ENCODE measurements at places on chromosomes 7 and 10. TPM values are rescaled to one million over a fixed set of nuclear protein-coding genes. Genes with fewer than 3 reads are reported as not detected.
A peak's percentile ranks its signal among the peaks of the same experiment; 100 is the strongest.

DNA sequence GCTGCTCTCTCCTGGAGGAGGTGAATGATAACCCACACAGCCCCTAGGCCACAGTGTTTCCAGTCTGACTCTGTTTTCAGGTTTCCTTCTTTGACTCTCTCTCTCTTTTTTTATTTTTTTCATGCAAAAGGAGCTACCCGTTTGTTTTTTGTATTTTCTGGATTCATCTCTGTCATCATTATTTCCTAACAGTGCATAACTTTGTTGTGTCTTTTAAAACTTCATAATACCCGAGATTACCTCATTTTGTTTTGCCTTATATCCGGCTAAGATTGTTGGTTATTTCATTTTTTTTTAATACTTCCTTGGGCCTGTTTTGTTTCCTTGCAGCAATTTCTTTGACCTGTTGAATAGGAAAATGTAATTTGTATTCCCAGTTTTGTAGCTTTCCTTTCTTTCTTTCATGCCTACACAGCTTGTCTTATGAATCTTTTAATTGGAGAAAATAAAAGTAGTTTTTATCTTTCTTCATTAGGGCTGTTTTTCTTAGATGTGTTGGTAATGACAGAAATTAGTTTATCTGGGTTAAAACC is 72.5 kb downstream of the SPAG6 start:
- no peak for DNase-seq

Gene HOXA3
- polyA plus RNA-seq = 0.35 TPM

GRCh38 chr7:95471071-95471470 is 14.7 kb upstream of the ASB4 start:
- DNase-seq = no peak

Gene GIMAP6
- polyA plus RNA-seq = 20.2 TPM

DNA sequence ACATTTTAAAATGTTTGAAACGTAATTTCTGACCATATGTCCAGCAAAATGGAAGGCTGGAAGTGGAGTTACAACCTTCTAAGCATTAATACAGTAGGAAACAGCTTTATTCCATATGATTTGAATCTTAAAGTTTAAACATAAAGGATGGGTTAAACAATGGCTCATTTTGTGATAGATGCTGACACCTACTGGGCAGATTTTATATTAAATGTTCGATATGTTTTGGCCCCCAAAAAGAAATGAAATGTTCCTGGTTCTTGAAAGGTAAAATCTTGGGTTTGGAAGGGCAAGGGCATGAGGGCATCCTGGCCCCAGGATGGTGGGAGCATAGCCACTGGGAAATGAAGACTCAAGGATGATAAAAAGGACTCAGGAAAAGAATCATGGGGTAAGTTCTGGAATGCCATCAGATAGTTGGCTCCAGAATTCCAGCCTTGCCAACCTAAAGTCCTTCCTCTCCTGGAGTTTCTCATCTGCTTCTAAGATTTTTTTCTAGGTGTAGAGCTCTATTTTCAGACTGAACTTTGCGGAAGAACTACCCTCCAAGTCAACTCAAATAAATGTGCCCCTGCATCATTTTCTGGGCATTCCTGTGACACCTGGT is 34.6 kb upstream of the SLC35G1 start:
- no peak for DNase-seq

- peak; percentile 66 for DNase-seq
Measured at GRCh38 chr7:140541513-140542227, 62.4 kb upstream of the MKRN1 start.

Gene CDC14C
- polyA plus RNA-seq = not detected

- DNase-seq = peak; percentile 38
Measured at GRCh38 chr10:34374356-34375045, 440.6 kb downstream of the PARD3 start.

DNA sequence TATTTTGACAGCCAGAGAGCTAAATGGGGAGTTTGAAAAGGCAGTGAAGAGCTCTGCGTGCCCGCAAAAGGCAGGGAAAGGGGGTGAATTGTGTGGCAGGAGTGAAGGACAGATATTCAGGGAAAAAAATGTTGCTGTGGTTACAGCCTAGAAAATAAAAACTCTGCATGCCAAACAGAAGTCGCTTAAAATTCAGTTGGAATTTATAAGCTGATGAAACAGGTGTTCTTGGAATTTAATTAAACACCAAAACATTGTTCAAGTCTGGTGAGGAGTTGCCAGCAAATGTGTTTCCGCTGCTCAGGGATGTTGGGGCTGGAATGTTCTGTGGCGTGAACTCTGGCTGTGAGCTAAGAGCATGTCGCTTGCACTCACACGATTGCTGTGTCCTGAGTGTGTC is 169.3 kb downstream of the ADRA2A start:
- no peak for DNase-seq

Gene CALML5
- not detected for polyA plus RNA-seq

- no peak for DNase-seq
Measured at GRCh38 chr10:59393349-59393748, 31.0 kb upstream of the FAM13C start.

- DNase-seq = no peak
Measured at GRCh38 chr7:149819141-149819960, 18.8 kb upstream of the ZNF862 start.

Gene OR6V1
- not detected for polyA plus RNA-seq

DNA sequence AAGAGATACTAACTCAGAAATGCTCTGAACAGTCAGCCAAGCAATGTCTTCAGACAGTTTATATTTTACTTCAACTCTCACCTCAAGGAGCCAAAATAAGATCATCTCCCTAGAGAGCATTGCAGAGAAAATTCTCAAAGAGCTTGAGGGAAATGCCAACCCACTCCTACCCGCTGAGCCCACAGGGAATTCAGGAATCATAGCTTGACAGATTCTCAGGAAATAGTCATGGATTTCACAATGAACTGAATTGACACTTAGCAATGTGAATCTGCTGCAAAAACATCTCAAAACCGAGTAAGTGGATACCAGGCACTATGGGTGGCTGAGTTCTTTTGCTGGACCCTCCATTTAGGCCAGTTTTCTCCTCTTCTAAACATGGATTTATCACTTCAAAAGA is 9.8 kb upstream of the PLAC9 start:
- DNase-seq = no peak

Gene GPR37
- 0.04 TPM for polyA plus RNA-seq

Gene SUN3
- not detected for polyA plus RNA-seq

DNA sequence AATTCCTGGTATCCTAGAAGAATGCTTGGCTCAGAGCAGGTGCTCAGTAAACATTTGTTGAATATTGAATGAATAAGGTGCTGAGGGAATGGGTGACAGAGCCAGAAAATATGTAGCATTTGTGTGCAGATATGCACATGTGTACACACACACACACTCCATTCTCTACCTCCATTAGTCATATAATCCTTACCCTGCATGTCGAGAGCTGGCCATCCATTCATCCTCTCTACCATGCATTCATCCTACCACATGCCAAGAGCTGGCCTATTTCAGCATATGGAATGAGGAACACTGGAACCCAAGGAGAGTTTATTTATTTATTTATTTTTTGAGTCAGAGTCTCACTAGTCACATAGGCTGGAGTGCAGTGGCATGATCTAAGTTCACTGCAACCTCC is 284.8 kb downstream of the PLXNA4 start:
- no peak for DNase-seq

Gene PRRT4
- polyA plus RNA-seq = 0.67 TPM

GRCh38 chr10:117736655-117737054 is 194.1 kb downstream of the EMX2 start:
- no peak for DNase-seq

DNA sequence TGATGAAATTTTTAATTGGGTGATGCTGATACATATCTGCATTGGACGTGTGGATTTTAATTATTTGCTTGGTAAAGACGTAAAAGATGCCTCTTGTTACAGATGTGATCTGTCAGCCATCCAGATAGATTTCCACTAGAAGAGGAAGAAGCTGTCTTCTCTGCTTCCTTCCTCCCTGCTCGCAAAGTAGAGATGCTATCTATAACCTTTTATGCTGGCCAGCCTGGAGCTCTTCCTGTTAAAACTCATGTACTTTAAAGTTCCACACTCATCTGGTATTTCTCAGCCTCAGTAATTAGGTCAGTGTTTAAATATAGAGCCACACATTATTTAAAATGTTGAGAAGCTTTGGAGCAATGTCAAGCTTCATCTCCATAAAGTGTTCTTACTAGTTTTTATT is 51.2 kb upstream of the TMEM229A start:
- DNase-seq = no peak

Gene DLX5
- polyA plus RNA-seq = not detected

- DNase-seq = peak; percentile 25
Measured at GRCh38 chr7:131011432-131011742, 277.4 kb upstream of the KLF14 start.

Gene UPK3BL2
- 13.9 TPM for polyA plus RNA-seq

- no peak for DNase-seq
Measured at GRCh38 chr10:131790021-131790420, 110.8 kb upstream of the PPP2R2D start.

Gene SGCE
- polyA plus RNA-seq = 11.5 TPM

Gene CPA1
- polyA plus RNA-seq = 0.35 TPM

- DNase-seq = peak; percentile 10
Measured at GRCh38 chr7:14073543-14073942, 84.1 kb upstream of the ETV1 start.

Gene PAX4
- polyA plus RNA-seq = not detected

Gene SAP25
- polyA plus RNA-seq = 0.88 TPM

- DNase-seq = no peak
Measured at GRCh38 chr7:128091106-128091505, 59.9 kb upstream of the LRRC4 start.

GRCh38 chr10:64023926-64024470 is 502.8 kb downstream of the REEP3 start:
- DNase-seq = no peak

- DNase-seq = no peak
Measured at GRCh38 chr7:87107949-87108776, 44.1 kb upstream of the DMTF1 start.

Gene BLVRA
- polyA plus RNA-seq = 47.8 TPM

Gene SFRP4
- 0.22 TPM for polyA plus RNA-seq

Gene GPR15LG
- not detected for polyA plus RNA-seq

Gene SHTN1
- 3.0 TPM for polyA plus RNA-seq

GRCh38 chr7:134742688-134743350 is 36.6 kb upstream of the CALD1 start:
- DNase-seq = peak; percentile 48

Gene CTAGE8
- polyA plus RNA-seq = 0.29 TPM

Gene ZNF488
- not detected for polyA plus RNA-seq

DNA sequence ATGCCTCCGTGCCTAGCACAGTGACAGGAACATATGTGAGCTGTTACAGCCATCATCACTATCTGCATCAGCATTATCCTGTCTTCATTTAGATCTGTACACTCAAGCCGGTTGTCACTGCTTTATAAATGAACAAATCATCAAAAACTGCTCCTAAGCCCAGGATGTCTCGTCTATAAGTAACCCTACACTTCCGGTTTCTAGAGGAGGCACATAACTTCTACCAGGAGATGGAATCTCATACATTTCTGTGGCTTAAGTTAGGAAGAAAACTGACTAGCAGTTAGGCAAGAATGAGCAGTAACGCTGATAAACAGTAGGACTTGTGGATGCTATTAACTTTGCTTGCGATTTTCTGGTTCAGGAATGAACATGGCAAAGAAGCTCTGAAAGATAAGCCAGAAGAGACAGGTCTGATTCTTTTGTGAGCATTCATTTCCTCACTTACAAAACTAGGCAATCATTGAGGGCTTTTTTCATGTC is 1199.2 kb downstream of the SORCS3 start:
- DNase-seq = no peak

DNA sequence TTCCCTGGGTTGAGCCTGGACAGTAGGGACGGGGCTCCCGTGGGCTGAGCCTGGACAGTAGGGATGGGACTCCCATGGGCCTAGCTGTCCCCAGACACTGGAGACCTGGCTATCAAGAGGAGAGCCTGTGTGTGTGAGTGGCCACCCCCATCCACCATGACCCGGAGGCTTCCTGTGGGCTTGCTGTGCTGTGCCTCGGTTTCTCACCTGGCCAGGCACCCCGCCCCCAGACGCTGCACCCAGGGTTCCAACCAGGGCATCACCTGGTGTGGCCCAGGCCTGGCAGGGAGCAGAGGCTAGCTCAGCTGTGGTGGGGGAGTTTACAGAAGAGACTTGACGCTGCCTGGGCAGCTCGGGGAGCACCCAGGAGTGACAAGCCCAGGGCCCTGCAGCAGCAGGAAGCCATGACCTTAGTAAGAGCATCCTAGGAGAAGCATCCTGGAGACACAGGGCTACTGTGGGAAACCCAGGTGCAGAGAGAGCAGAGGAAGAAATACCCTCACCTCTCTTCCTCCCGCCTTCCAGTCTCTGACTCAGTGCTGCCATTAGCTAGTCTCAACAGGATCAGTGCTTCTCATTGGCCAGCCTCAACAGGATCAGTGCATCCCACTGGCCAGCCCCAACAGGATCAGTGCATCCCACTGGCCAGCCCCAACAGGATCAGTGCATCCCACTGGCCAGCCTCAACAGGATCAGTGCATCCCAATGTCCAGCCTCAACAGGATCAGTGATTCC is 61.0 kb downstream of the PDGFA start:
- no peak for DNase-seq

GRCh38 chr7:7848246-7848645 is 120.3 kb upstream of the GLCCI1 start:
- DNase-seq = no peak

Gene SLIT1
- polyA plus RNA-seq = 0.07 TPM

- DNase-seq = no peak
Measured at GRCh38 chr7:130996833-130997231, 262.8 kb upstream of the KLF14 start.

Gene NRG3
- polyA plus RNA-seq = not detected

Gene EIF3B
- polyA plus RNA-seq = 81.5 TPM

DNA sequence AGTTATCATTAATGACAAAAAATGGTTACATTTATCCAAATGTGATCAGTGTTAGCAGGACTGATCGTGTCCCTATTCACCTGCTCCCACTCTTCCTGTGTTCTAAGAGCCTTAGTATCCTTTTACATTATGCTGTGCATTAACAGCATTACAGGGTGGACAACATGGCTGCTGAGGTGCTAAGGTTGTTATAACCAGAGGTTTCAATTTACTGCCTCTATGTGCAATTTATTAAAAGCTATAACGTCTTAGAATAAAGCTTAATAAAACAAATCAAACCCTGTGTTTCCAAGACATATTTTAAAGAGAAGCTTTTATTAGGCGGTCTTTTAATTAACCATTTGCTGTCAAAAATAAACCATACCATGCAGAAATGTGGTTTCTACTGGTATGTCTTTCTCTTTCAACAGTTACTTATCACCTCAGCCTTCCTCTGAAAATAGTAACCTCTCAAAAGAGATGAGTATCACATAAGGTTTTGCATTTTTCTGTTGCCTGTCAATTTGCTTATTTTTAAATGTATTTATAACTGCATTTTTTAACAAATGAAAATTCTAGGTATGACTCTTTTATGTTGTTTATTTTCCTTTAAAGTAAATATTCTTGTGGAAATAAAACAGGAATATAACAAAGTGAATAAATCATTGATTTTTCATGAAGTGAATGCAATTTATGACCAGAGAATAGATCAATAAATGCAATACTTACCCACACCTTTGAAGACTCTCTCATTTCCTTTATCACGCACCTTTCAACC is 849.8 kb upstream of the SORCS1 start:
- DNase-seq = no peak

- DNase-seq = no peak
Measured at GRCh38 chr10:19767876-19768275, 48.4 kb upstream of the PLXDC2 start.

Data from heart right ventricle (tissue), 16 donors.